ENCODE measurements at places on chromosomes 5 and 9.

GRCh38 chr9:71783120-71783523 is 14.8 kb upstream of the CEMIP2 start:
- peak; percentile 89 for DNase-seq

DNA sequence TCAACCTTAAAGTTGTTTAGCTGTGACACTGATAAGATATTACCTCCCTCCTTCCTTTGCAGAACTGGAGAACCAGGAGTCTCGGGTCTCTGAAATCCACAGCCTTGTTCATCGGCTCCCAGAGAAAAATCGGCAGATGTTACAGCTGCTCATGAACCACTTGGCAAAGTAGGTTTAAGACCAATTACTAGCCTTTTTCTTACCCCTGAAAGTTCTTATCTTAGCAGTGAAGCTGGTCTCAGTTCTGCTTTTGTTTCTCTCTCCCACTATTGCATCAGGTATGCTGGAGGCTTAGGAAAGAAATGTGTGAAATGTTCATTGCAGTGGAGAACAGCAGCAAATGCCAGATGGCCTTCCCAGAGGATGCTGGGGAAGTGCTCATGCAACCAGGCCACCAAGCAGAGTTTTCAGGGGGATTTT is 287.4 kb downstream of the ARHGAP26 start:
- DNase-seq, result no peak

DNA sequence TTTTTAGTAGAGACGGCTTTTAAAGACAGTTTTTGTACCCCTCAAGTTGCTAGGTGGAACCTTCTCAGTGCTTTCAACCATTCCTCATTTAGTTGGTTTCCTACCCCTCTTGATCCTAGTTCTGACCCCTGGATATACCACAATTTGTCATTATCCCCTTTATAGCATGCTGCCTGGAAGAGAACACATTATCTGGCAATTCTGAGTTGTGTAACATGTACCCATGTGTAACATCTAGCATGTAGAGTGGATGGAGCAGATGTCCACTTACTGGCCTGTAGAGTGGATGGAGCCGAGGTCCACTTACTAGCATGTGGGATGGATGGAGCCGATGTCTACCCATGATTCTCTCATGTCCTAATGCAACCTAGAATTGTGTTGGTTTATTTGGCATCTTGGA is 7.5 kb downstream of the SLC36A1 start:
- DNase-seq, result no peak

GRCh38 chr5:146851133-146851532 is 27.4 kb downstream of the PPP2R2B start:
- DNase-seq, result no peak

DNA sequence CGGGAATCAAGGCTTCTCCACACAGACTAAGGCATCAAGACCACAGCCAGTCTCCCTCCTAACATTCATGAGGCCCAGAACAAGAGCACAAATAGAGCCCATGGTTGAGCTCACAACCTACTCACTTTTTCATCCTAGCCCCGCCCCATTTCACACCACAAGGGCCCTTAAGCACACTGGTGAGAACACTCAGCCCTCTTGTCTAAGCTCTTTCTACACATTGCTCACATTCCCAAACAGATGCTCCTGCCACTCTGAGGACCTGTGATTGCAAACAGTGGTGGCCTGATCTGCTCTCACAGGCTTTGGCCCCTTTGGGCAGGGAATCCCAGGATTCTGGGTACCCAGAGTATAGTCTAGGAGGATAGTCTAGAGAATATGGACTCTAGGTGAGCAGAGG is 54.0 kb downstream of the FEM1C start:
- DNase-seq, result no peak

- no peak for DNase-seq
Observed at GRCh38 chr9:6552033-6552432, 93.5 kb downstream of the GLDC start.

- DNase-seq, result no peak
Observed at GRCh38 chr5:103745353-103746065, 182.9 kb upstream of the NUDT12 start.

GRCh38 chr9:85054017-85054416 is 384.5 kb downstream of the NTRK2 start:
- DNase-seq, result no peak

DNA sequence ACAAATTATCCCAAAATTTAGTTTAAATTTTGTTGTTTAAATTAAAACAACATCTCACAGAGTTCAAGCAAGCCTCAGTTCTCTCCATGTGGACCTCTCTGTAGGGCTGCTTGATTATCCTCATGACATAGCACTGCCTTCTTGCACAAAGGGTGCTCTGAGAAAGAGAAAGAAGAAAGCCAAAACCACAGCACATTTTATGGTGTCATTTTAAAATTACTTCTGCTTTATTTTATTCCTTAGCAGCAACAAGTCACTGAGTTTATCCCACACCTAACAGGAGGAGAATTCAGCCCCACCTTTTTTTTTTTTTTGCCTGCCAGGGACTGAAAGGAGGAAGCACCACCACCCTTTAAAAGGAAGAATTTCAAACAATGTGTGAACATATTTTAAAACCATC is 12.8 kb upstream of the KCNV2 start:
- DNase-seq, result no peak

GRCh38 chr5:60185231-60186099 is 291.9 kb upstream of the PDE4D start:
- no peak for DNase-seq

- DNase-seq, result no peak
Observed at GRCh38 chr5:113505181-113505580, 8.3 kb upstream of the YTHDC2 start.

- DNase-seq, result no peak
Observed at GRCh38 chr5:14491015-14491915, 90.3 kb upstream of the OTULINL start.

GRCh38 chr5:154849264-154849785 is 1.1 kb downstream of the FAXDC2 start:
- no peak for DNase-seq

- no peak for DNase-seq
Observed at GRCh38 chr9:134570711-134571325, 70.8 kb upstream of the COL5A1 start.

DNA sequence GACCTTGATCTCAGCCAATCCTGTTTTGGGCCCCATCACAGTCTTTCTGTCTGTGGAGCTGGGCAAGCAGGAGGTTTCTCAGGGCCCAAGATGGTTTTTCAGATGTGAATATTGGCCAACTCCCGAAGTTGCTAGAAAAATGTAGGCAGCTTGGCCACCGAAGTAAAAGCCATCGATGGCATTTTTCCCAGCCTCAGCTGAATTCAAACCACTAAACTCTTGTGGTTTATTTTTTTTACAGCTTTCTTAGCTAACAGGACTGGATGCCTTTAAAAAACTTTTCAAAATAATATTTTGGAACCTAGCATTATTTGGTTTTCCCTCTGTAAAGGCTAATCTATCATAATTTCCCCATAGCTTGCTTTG is 102.5 kb upstream of the ERCC6L2 start:
- DNase-seq, result no peak

DNA sequence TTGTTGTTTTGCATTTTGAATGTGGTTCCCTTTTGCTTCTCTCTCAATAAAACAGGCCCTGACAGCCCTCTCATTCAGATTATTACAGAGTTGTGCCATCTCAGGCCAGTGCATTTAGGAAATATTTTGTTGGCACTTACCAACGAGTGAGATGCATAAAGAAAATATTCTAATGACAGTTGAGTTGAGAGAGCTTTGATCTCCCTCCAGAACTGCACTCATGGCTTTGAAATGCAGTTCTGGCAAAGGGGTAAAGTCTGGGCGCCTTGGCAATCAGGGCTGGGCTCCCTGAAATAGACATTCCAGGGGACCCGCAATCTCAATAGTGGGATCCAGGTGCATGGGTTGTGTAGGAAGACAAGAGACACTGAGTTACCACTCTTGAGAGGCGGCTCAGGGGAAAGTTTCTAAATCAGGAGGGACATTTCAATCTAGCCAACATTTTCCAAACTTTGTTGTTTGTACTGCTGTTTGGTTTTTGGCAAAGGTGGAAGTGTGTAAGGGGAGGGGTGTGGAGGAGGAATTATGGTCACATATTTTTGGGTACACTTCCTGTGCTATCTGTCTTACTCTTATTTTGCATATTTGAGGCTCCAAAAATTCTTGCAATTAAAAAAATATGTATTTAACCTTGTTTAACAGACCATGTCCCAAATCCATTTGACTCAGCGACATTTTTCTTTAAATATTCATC is 48.8 kb downstream of the PAPPA start:
- DNase-seq, result no peak

GRCh38 chr5:98713027-98713426 is 60.4 kb upstream of the RGMB start:
- DNase-seq, result no peak

DNA sequence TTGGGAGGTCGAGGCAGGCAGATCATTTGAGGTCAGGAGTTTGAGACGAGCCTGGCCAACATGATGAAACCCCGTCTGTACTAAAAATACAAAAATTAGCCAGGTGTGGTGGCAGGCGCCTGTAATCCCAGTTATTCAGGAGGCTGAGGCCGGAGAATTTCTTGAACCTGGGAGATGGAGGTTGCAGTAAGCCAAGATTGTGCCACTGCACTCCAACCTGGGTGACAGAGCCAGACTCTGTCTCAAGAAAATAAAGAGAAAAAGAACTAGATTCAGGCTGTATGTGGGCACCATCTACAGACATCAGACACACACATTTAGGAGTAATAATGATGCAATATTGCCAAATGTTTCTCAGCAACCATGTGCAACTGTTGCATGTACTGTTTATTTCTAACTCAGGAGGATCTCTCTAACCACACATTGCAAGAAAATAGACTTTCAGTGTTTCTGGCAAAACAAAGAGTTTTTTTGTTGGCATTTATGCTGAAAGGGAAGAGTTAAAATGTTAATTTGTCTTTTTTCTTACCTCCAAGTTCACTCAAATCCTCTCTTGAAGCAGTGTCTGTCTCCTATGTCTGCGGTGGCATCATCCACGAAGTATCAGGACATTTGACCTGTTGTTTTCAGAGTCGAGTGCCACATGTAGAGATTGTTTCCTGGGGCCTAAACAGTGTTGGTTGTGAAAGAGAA is 5.1 kb upstream of the ORM1 start:
- DNase-seq, result no peak
